NCI-H774 (cell line): ENCODE measurements at places on chromosomes 5 and 9.

DNA sequence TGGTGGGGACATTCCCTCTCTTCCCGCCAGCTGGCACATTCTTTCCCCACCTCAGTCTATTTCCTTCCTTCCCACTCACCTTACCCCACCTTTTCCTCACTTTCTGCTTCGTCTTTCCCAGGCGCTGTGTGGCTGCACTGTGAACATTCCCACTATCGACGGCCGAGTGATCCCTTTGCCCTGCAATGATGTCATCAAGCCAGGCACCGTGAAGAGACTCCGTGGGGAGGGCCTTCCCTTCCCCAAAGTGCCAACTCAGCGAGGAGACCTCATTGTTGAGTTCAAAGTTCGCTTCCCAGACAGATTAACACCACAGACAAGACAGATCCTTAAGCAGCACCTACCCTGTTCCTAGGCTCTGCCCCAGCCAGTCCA lies 7.3 kb downstream of the DNAJB5 start:
- DNase-seq = no peak

DNA sequence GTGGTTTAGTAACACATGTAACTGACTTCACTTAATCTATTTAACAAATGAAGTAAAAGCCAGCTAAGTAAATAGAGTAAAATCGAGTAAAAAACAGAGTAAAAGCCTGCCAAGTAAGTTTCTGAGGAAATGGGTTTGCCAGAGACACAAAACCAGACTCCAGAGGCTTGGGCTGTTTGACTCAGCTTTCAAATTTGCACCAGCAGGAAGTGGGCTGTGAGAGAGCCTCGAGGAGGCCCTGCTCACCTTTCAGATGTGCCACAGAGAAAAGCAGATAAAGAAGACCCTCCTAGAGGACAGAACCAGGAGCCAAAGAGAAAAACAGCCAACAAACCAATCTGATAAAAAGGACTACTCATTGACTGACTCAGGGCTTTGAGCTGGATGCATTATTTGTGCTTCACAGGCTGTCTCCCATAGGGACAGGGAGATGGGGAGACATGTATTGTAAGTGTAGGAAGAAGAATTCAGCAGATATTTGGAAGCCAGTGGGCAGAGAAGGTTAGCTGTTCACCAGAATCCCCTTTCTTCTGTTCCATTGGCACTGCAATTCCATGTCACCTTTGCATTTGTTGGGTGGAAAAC lies 14.4 kb upstream of the AMACR start:
- no peak for DNase-seq

GRCh38 chr5:40356248-40356647 lies 323.5 kb upstream of the PTGER4 start:
- no peak for DNase-seq

DNA sequence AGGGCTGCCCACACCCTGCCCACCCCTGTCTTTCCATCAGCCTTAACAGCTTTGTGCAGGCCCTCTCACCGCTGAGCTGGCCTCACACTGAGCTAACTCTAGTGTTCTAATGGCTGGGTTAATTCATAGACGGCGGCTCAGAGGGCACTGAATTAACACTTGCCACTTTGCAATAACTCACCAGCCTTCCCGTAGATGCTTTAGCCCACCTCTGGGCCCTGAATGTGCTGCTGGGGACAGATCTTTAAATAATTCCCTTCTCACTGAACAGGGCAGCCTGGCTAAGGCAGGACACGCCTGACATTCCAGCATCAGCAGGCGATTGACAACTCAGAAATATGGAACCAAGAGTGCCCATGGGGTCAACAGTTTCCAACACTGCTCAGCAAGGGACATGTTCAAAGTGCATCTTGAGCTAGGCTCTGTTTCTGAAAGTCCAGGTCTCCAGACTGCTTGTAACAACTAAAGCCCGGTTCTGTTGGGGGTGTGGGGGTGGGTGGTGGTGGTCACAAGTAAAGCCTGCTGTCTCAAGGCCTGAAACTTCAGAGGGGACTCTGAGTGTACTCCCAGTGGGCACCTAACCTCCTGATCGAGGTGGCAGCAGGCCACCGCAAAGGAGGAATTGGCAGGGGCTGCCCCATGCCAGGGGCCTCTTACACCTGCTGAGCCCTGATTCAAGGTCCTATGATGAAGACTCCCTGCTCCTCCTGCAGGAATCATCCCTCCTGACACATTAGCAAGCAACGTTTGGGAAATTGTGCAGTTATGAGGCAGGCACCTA lies 248.3 kb downstream of the FSTL4 start:
- DNase-seq = no peak

DNA sequence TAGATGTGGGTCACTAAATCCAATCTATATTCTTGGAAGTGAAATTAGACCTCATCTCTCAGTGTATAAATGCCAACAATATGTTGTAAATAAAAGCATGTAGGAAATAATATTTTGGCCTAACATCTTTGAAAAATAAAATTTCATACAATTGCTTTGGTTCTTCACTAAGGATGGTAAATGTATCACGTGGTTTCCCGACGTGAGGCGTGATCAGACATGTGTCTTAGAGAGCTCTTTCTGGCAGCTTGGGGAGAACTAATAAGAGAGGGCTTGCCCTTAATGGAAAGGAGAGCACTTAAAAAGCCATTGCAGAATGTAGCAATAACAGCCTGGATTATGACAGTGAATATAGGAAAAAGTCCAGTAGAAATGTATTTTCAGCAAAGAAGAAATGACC lies 602.6 kb downstream of the CDH12 start:
- no peak for DNase-seq

- DNase-seq = no peak
Observed at GRCh38 chr5:126450346-126450745, 27.1 kb downstream of the GRAMD2B start.

- DNase-seq = no peak
Observed at GRCh38 chr5:126182971-126183695, 240.1 kb upstream of the GRAMD2B start.

GRCh38 chr9:131704141-131704983 lies 35.5 kb downstream of the RAPGEF1 start:
- DNase-seq = no peak

GRCh38 chr9:87732756-87733155 lies 6.8 kb downstream of the CTSL start:
- DNase-seq = no peak

DNA sequence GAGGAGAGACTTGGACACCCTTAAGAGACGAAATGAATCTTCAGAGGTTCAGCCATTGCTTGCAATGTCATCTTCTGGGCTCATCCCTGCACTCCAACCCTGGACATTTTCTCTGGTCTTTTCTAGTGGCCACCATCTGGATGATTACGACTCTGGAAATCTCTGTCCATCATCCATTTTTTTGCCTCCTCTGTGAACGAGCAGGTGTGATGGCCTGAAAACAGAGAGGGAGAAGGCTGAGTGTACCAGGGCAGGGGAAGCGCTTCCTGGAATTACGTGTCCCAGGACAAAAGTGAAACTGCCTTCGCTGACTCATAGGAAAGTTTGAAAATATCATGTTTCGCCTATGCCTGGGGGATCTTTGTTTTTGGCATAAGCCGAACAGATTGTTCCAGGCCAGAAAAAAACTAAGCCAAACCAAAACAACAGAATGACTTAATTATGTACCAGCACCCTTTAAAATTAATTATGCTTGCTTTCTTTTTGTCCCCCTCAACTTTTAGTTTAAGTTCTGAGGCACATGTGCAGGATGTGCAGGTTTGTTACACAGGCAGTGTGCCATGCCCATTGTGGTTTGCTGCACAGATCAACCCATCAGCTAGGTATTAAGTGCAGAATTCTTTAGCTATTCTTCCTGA lies 31.9 kb downstream of the ANKRD33B start:
- DNase-seq = no peak

- DNase-seq = no peak
Observed at GRCh38 chr5:113244966-113245365, 189.8 kb downstream of the TSSK1B start.

DNA sequence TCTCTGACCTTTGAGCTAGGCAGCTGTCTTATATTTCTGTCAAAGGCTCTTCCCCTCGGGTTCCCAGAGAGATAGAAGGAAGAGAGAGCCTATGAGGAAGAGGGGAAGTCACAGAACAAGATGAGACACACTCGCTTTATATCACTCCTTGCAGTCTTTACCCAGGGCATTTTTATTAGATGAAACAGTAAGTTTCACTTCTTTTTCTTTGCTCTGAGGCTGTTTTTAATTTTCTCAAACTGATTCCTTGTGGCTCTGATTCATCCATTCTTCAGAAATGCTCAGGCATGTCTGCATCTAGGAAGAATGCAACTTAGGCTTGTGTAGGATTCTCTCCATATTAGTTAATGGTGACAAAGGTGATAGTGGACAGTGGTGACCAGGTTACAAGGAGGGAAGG lies 132.9 kb upstream of the CHD1 start:
- DNase-seq = no peak

- no peak for DNase-seq
Observed at GRCh38 chr5:74943905-74944304, 77.7 kb upstream of the FAM169A start.

DNA sequence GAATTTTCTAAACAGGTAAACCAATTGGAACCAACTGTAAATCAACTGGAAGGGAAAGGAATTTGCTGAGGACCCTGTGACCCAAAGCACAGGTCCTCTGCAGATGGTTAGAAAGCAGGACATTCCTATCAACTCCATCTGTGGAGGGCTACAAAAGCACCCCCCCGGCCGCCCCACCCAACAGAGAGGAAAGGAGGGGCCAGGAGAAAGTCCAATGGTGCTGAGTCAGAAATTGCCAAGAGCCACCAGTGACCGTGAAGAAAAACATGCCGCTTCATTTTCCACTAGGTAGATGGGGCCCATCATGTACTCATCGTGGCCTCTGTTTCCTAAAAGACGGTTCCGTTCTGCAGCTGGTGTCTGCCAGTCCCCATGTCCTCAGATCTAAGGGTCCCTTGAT lies 66.3 kb downstream of the RAPGEF1 start:
- DNase-seq = no peak

DNA sequence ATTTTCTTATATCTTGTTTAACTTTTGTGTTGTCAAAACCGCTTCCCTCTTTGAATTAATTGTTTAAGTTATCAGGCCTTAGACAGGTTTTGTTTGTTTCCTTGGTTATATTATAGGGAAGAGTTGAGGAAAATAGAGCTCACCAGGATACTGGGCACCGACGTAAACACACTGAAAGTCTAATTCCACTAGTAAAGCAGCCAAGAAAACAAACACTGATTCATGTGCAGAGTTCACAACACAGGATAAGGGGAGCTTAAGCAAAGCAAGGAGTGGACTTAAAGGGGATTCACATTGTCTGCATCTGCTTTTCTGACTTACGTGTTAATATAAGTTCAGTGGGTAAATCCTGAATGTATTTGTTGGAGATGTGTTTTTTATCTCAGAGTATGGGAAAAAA lies 139.0 kb upstream of the CDH6 start:
- no peak for DNase-seq

- DNase-seq = no peak
Observed at GRCh38 chr9:76730801-76731200, 33.4 kb upstream of the PCA3 start.

GRCh38 chr5:132896685-132897084 lies 23.2 kb downstream of the LEAP2 start:
- DNase-seq = no peak

- DNase-seq = no peak
Observed at GRCh38 chr9:27945386-27945785, 372.1 kb upstream of the C9orf72 start.

DNA sequence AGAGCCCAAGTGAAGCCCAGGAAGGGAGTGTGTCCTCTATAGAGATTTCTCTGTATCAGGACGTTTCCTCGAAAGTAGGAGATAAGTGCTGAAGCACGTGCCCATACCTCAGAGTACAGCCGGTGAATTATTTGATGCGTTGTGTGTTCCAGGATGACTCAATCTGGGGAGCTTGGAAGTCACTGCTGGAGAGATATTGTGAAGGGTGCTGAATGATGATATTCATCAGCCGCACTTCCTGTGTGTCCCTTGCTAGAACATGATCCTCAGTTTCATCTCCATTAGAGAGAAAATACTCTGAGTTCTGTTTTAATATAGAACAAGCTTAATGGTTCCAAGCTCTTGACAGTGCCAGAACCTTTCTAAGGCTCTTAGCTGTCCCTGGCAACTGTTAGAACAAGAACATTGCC lies 402.3 kb upstream of the ADAMTSL1 start:
- DNase-seq = no peak

GRCh38 chr9:6123416-6123815 lies 92.2 kb upstream of the IL33 start:
- DNase-seq = no peak

DNA sequence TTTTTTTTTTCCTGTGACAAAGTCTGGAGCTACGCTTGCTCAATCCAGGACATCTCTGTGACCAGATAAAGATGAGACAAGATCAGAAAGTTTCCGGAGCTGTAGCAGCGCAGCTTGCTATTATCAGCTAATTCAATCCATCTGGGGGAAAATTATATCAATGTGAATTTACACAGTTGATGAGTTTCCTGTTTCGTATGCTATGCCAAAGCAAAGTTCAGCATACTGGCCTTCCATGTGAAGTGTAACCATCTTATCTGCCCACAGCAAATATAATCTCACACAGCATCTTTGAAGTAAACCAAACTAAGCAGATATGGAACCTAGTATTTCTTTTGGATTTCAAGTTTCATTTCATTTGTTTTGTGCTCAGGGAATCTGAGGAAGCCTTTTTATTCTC lies 1767.7 kb downstream of the EFNA5 start:
- no peak for DNase-seq

DNA sequence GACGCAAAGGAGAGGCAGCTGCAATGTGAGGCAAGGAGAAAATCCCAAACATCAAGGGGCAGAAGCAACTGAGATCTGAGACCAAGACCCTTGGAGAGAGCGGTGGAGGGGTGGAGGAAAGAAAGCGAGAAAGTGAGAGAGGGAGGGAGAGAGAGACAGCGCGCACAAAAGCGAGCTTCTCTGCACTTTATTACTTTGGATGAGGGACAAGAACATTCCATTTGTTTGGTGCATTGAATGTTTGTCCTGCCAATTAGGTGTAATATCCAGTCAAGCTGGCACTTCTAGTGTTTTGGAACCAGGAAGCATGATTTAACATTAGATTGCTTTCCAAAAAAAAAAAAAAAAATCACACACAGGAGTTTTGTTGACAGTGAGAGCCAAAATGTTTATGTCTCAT lies 1.4 kb downstream of the CAST start:
- no peak for DNase-seq

- peak; percentile 82 for DNase-seq
Observed at GRCh38 chr9:122099271-122099869, 6.3 kb upstream of the TTLL11 start.

- no peak for DNase-seq
Observed at GRCh38 chr5:100519075-100519474, 16.1 kb upstream of the FAM174A start.

DNA sequence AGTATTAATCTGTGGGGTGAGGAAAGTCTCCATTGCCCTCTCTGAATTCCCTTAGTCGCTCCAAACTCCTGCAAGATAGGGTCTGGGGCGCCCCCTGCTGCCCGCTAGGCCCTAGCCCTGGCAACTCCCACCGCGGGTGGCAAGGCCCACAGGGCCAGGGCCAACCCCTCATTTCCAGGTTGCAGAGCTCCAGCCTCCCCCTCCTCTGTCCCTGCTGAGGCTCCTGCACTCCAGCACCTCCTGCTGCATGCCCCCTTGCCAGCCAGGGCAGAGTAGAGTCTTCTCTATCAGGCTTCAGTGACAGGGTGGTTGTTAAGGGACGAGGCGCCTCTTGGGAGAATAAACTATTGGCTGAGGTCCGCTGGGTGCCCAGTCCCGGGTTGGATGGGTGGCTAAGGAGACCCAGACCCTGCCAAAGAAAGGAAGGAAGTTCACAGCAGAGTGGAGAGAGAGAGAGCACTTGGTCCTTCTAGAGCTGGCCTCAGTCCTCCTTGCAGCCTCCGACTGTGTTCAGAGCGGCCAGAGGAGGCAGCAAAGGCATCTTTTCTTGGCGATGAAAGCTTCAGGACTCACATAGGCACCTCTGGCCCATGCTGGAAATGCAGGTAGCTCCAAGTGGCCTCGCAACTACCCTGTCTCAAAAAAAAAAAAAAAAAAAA lies 45.6 kb downstream of the SAR1B start:
- DNase-seq = peak; percentile 32

GRCh38 chr5:17438027-17438426 lies 60.0 kb upstream of the TAF11L2 start:
- DNase-seq = no peak
